ENCODE measurements at places on chromosomes 2 and 18. TPM values are rescaled to one million over a fixed set of nuclear protein-coding genes. Genes with fewer than 3 reads are reported as not detected.

Gene ZNF521
- not detected for total RNA-seq

GRCh38 chr2:8514796-8515758, 166.8 kb upstream of the ID2 start:
- peak; percentile 80 for DNase-seq

Gene SERPINB12
- not detected for total RNA-seq

Gene SERPINB4
- total RNA-seq: not detected

GRCh38 chr2:62426154-62426912, 79.7 kb downstream of the TMEM17 start:
- DNase-seq: no peak

- DNase-seq: no peak
Observed at GRCh38 chr18:75135158-75135725, 73.7 kb downstream of the PTGR3 start.

DNA sequence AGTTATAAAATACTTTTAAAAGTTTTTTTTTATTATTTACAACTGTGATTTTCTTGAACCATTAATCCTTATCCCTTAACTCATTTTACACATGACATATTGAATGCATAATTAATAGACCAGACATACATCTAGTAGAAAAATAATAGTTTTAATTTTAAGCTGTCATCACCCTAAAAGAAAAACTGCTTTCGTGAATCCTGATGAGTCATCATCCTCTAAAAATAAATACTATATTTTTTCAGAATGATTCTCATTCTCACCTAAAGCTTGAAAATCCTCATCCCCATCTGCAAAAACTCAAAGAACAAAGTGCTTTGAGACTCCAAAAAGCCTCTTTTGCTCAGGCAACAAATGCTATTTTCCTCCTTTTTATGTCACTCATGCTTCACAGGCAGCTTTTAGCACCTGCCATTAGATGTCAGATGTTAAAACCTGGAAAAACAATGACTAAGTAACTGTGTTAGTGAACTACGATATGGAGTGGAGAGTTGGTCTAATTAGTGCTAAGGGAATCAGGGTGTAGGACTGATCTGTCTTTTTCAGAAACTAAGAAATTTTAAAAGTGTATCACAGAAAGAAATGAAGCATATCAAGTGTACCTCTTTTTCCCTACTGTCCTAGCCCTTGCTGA, 297.6 kb downstream of the TMX3 start:
- DNase-seq: no peak

GRCh38 chr18:63878925-63879324, 8.6 kb upstream of the SERPINB2 start:
- no peak for DNase-seq

GRCh38 chr2:194917519-194917918, 739.5 kb upstream of the SLC39A10 start:
- no peak for DNase-seq

DNA sequence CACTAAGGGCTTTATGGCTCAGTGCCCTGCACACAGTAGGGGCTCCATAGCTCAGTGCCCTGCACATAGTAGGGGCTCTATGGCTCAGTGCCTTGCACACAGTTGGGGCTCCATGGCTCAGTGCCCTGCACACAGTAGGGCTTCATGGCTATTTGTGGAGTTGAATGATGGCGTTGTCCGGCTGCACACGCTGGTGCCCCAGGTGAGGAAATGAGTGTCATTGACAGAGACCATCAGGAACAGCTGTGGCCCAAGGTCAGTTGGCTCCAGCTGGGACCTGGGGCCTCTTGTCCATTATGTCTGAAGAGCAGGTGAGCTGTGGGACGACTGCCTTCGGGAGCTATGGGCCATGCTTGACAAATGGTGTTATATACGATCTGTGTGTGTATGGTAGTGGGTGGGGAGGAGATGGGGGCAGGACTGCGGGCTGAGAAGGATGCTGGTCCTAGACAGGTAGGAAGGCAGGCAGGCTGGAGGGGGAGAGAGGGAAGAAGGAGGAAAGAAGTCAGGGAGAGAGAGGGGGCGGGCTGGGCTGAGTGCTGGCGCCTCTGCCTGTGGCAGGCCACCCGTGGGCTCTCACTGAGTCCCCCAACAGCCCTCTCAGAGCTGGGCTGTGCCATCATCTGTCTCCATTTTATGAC, 130.6 kb downstream of the CLIP4 start:
- DNase-seq: no peak

DNA sequence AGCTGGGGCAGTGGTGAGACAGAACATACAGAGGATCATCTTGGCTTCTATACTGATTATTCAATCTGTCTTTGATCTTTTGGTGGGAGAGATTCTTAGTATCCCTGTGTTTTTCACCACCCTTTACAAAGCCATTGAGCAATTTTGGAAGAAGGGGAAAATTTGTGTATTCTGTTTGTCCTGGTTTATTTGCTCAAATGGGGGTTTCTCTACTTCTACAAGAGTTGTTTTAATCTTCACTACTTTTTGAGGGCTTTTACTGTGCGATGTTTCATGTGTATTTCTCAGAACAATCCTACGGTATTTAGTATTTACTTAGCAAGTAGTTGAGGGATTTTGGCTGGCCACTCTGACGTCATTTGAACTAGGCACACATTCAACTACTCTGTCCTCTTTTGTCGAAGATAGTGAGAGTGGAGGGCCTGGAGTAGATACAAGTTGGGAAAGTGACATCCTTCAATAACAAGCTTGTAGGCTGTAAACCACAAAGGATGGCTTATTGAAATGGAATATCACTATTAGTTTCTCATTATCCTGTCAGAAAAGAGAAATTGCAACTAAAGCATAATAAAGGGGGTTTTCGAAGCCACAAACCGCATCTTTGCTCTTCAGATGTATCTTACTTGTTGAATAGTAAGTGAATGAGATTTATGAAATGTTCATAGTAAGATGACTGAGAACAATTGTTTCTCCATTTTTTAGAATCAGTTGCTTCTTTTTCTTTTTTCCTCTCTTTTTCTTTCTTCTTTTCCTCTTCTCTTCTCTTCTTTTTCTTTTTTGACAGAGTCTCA, 24.8 kb downstream of the FMNL2 start:
- no peak for DNase-seq

DNA sequence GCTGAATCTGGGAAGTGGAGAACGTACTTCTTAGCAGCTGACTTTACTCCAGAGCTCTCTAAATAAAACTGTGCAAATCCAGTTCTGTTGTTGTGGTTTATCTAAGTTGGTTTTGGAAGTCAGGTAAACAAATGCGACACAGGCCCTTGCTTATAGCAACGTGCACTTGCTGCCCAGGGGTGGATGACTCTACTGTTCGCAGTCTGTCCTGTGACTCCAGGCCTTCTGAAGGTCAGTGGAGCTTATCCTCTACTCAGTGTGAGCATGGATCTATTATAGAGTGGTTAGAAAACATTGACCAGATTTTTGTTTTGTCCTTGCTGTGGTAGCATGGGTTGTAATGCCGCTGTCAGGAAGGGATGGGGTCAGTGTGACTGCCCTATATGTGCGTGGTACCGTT, 89.1 kb downstream of the ZNF236 start:
- DNase-seq: no peak

Measured in CD8-positive, alpha-beta memory T cell (primary cell).